ENCODE measurements at places on chromosomes 2 and 18. TPM values are rescaled to one million over a fixed set of nuclear protein-coding genes. Genes with fewer than 3 reads are reported as not detected.

DNA sequence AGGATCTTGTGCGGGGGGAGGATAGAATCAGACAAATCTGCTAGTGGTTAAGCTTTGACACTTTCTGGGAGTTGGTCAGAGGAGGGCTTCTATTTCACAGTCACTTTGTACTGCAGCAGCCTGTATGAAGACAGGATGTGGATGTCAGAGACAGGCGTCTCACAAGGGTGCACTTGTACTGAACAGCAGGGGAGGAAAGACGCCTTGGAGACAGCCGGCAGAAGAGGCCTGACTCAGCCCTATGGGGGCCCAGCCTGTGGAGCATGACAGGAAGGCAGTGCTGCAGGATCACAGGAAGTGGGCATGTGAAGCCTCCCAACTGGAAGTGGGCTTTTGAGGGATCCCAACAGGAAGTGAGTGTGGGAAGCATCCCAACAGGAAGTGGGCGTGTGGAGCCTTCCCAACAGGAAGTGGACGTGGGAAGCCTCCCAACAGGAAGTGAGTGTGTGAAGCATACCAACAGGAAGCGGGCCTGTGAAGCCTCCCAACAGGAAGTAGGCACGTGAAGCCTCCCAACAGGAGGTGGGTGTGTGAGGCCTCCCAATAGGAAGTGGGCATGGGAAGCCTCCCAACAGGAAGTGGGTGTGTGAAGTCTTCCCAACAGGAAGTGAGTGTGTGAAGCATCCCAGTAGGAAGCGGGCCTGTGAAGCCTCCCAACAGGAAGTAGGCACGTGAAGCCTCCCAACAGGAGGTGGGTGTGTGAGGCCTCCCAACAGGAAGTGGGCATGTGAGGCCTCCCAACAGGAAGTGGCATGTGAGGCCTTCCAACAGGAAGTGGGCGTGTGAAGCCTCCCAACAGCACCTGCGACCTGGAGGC is 212.3 kb downstream of the SNTG2 start:
- no peak overlapping the region for H3K27ac ChIP-seq
- H3K36me3 ChIP-seq: no peaks in the 10 kb centered on the region
- no peak for DNase-seq
- H3K4me3 ChIP-seq: no peak overlapping the region
- H3K27me3 ChIP-seq: no peaks in the 10 kb centered on the region
- H3K4me1 ChIP-seq: no peaks in the 10 kb centered on the region

DNA sequence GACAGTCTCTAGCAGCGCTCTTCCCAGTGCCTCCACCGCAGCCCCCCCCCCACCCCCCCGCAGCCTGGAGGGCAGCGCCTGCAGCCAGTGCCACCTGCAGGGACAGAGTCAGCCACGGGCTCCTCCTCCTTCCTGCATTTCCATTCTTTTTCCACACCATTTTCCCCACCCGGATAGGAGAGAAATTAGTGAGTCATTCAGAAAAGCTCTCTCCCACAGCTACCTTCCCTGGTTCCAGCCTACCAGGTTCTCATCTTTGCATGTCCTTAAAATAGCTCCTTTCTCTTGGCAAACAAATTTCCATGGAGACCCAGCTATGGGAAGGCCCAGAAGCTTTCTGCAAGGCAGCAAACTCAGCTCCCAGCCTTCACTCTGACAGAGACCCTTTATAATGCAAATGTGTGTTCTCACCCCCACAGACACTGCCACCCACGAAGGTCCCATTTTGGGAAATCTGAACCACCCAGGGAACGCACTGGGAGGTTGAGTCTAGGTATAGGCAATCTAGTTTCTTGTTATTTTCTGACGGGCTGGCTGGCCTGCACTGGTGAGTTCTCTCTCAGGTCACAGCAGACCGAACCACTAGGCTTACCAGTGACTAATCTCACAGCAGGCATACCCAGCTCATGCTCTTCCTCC is 41.8 kb upstream of the ATG16L1 start:
- no peaks in the 10 kb centered on the region for H3K36me3 ChIP-seq
- DNase-seq: no peak
- H3K4me1 ChIP-seq: peaks cover 4% of the 10 kb centered on the region
- no peak overlapping the region for H3K4me3 ChIP-seq
- no peaks in the 10 kb centered on the region for H3K27me3 ChIP-seq

Gene UGT1A10
- 82.9 TPM for total RNA-seq

GRCh38 chr2:229575569-229576315 is 138.6 kb downstream of the DNER start:
- no peak overlapping the region for H3K27ac ChIP-seq
- no peaks in the 10 kb centered on the region for H3K27me3 ChIP-seq
- DNase-seq: no peak
- H3K4me1 ChIP-seq: no peaks in the 10 kb centered on the region
- no peaks in the 10 kb centered on the region for H3K36me3 ChIP-seq

DNA sequence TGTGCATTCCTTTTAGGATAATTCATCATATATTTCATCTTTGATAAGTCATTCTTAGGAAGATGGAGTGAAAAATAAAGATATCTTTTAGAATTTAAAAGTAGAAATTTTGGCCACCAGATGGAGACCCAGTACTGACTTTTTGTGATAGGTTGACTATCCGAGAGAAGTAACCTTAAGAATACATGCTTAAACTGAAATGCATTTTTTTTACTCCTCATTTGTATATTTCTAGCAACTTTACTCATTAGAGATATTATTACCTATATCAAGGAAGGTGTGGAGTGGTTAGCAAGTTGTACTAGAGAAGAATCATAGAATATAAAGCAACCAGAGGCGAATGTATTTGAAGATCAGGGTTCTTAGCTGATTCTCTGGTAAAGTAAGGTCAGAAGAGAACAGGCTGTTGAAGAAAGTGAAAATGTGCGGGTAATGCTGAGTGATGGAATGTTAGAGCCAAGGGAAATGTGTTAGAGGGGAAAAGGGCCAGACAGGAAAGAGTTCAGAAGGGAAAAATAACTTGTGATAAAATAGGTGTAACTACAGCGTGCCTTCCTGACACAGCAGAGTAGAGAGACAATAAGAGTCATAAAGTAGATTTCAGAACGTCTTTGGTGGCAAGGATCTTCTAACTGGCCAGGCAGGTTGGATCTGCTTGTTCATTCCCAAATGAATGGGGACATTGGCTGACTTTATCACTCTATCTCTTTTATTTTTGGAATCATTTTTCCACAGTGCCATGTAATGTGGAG is 52.3 kb downstream of the TDRD15 start:
- no peak overlapping the region for H3K4me3 ChIP-seq
- H3K4me1 ChIP-seq: no peaks in the 10 kb centered on the region
- no peaks in the 10 kb centered on the region for H3K36me3 ChIP-seq
- no peaks in the 10 kb centered on the region for H3K27me3 ChIP-seq
- no peak overlapping the region for H3K27ac ChIP-seq

DNA sequence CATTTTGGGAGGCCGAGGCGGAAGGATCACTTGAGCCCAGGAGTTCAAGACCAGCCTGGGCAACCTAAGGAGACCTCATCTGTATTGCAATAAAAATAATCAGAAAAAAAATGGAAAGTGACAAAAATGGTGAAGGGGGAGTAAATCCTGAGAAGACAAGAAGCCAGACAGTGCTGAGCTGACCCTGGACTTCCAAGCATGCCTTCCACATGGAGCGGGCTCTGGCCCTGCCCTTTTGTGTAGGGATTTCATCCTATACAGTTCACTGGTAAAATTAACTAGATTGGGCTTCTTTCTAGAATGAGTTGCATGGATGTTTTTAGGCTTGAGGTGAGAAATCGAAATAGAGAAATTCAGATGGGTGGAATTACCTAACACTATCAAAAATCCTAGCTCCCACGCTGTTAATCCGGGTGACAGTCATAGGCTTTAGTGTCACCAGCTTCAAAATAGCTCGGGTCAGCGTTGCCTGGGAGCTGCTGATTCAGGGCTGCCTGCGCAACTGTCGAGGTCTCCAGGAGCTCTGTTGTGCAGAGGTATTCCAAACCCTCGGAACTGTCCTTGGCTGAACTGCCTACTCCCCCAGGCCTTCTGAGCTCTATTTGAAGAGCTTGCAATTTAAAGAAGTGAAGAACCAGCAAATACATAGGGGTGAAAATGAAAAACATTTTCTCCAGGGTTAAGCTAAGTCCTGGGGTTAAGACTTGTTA is 21.5 kb upstream of the ZNF532 start:
- no peak overlapping the region for H3K4me3 ChIP-seq
- no peak for DNase-seq
- no peak overlapping the region for H3K27ac ChIP-seq
- no peaks in the 10 kb centered on the region for H3K27me3 ChIP-seq
- H3K36me3 ChIP-seq: no peaks in the 10 kb centered on the region

DNA sequence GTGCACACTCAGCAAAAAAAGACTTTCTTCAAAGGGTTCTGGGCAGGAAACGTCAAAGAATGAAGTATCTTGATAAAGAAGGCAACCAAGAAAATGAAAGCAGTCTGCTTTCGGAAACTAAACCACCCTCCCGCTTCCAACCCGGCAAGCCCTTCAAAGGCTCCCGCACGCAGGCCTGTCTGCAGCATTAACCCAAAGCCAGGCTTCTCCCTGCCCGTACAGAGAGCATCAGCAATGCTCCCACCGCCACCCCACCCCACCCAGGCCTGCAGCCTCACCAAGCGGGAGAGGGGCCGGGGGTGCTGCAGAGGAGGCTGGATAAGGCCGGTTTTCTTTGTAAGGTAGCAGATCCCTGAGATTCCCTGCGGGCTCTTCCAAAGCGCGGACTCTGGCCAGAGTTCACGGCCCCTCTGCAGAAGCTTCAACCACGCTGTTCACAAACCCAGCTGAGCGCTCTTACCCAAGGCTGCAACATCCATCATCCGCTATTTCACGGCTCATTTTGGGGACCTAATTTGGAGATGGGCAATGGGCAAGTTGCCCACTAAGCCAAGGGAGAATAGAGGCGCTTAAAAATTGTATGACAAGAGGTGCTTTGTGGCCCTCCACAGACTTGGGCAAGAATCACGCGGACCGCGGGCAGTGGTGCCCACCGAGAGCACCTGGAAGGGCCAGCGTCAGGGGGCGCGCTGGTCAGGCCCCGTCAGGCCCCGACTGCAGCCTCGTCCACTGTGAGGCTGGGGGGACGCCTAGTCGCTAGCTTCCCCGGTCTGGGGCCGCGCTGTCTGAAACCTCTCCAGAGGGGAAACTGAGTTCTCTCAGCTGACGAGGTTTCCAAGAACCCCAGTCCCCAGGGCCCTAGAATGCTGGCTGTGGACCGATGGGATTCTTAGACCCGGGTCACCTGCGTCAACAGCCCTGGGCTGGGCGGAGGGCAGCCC is 225.4 kb upstream of the ID2 start:
- peaks cover 5% of the 10 kb centered on the region for H3K4me1 ChIP-seq
- DNase-seq: no peak
- H3K36me3 ChIP-seq: no peaks in the 10 kb centered on the region
- peak overlapping the region; percentile 18 for H3K4me3 ChIP-seq
- H3K27me3 ChIP-seq: no peaks in the 10 kb centered on the region

Gene ALK
- not detected for total RNA-seq

- DNase-seq: no peak
- no peak overlapping the region for H3K27ac ChIP-seq
- no peak overlapping the region for H3K4me3 ChIP-seq
Observed at GRCh38 chr2:150178591-150178990, 308.9 kb downstream of the RND3 start.

DNA sequence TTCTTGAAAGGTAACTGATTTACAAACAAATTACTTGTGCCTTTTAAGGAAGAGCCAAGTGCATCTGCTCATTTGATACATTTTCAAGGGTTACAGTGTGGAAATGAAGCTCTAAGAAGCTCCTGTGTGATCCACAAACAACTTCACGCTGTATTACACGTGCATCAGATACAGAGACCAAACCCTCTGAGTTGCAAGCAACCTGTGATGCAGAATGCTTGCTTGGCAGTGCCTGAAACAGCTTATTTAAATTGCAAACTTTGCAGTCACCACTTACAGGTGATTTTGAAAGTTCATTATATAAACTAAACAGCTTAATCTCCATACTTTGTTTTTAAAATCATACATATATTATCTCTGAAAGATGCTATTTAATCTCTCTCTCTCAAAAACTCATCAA is 50.1 kb downstream of the ZEB2 start:
- H3K4me3 ChIP-seq: no peak overlapping the region
- peaks cover 5% of the 10 kb centered on the region for H3K4me1 ChIP-seq
- peaks cover 14% of the 10 kb centered on the region for H3K27me3 ChIP-seq
- no peak for DNase-seq

DNA sequence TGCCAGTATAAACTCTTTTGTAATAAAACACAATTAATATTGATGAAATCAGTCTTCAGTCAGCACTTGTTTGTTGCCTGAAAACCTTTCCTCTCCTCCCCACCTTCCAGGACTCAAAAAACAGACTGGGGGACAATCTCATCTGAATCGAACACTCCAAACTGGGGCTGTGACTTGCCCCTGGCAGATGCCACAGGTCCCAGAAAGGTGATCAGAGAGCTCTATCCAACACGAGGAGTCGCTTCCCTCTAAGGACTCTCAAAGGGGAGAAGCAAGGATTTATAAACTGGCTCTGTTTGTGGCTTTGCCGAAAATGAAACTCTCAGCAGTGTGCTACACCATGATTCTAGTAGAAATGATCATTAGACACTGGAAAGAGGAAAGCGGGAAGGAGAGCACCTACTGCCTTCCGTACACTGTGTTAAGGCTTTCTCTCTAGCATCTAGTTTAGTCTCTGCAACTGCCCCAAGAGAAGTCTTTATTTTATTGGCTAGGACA is 199.2 kb downstream of the TGIF1 start:
- no peak for DNase-seq
- H3K4me1 ChIP-seq: peaks cover 11% of the 10 kb centered on the region
- H3K27me3 ChIP-seq: no peaks in the 10 kb centered on the region
- H3K27ac ChIP-seq: no peak overlapping the region
- no peak overlapping the region for H3K4me3 ChIP-seq

DNA sequence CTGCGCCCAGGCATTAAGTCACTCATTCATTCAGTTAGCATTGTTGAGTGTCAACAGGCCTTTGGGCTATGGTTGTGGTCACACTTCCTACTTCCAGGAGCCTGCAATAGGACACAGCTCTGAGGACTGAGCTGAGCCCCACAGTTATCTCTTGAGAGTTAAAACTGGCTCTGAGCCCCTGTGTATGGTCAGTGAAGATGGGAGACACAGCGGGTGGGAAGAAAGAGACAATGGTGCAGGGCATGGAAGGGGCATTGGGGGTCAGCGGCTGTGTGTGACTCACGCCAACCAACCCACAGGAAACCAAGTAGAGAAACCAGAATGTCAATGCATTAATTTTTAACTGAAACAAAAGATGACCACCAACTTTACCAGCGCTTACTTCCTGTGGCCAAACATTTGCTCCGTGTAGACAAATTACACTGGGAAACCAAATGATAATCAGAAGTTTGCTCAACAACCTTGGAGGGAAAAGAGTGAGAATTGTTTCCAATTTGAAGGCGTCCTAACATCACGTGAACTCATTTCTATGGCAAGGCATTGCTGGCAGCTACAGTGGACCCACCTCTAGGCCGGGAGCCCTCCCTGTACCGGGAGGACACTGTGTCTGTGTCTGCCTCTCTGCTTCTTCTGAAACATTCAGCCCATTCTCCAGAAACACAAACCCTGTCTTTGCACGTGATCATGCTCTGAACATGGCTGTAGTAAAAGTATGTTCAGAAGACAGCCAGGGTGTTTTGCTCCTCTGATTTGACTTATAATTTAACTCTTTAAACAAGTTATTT is 212.0 kb upstream of the ID2 start:
- no peaks in the 10 kb centered on the region for H3K36me3 ChIP-seq
- H3K4me3 ChIP-seq: no peak overlapping the region
- H3K27me3 ChIP-seq: no peaks in the 10 kb centered on the region

GRCh38 chr2:83002706-83003105 is 1456.4 kb downstream of the SUCLG1 start:
- DNase-seq: no peak
- H3K4me1 ChIP-seq: no peaks in the 10 kb centered on the region
- no peak overlapping the region for H3K27ac ChIP-seq
- H3K4me3 ChIP-seq: no peak overlapping the region
